AG10803 (cell line): ENCODE measurements at places on chromosomes 7 and 10.

DNA sequence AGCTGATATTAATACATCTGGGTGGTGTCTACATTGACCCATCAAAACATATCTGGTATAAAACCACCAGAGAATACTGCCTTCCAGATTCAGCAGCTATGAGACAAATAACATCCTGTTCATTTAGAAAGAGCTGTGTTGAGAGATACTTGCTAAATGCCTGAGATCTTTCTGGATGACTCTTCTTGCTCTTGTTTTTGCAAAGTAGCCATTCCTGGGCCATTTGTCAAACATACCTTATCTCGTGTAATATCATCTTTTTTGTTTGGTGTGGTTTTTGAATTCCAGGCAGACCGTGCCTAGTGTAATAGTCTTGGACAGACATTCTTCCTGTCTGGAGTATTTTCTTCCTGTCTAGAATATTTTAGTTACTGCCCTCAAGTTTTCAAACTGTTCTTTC is 74.7 kb upstream of the PRR15 start:
- peak; percentile 95 for DNase-seq

- DNase-seq, result no peak
Measured at GRCh38 chr7:95026421-95027072, 119.2 kb downstream of the PPP1R9A start.

DNA sequence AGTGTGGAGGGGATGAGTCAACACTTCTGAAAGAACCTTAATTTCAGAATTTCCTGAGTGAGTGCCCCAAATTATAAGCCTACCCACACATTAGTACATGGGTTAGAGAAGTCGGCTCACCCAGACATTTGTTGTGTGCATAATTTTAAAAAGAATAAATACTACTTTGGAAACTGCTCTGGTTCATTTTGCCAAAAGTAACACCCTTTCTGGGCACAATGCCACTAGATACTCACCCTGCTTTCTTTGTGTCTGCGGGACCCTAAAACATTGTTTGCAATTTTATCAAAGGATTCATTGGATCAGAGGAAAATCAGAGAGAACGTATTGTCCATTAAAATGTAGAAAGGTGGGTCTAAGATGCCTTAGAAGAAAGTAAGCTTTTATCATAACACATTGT is 245.5 kb upstream of the NRP1 start:
- no peak for DNase-seq

GRCh38 chr10:62831346-62831745 is 15.2 kb upstream of the EGR2 start:
- peak; percentile 80 for DNase-seq

- no peak for DNase-seq
Measured at GRCh38 chr10:1048349-1048731, 579 bp downstream of the IDI1 start.

- peak; percentile 62 for DNase-seq
Measured at GRCh38 chr7:36100226-36100625, 52.8 kb upstream of the EEPD1 start.

GRCh38 chr7:132575419-132575981 is 770 bp downstream of the PLXNA4 start:
- DNase-seq, result peak; percentile 73

- peak; percentile 72 for DNase-seq
Measured at GRCh38 chr10:112985690-112986543, 35.9 kb downstream of the TCF7L2 start.
